ENCODE measurements at places on chromosomes 2 and 18.

- no peak for DNase-seq
These were observed 364.5 kb upstream of the RGPD4 start for GRCh38 chr2:107462181-107462580.

DNA sequence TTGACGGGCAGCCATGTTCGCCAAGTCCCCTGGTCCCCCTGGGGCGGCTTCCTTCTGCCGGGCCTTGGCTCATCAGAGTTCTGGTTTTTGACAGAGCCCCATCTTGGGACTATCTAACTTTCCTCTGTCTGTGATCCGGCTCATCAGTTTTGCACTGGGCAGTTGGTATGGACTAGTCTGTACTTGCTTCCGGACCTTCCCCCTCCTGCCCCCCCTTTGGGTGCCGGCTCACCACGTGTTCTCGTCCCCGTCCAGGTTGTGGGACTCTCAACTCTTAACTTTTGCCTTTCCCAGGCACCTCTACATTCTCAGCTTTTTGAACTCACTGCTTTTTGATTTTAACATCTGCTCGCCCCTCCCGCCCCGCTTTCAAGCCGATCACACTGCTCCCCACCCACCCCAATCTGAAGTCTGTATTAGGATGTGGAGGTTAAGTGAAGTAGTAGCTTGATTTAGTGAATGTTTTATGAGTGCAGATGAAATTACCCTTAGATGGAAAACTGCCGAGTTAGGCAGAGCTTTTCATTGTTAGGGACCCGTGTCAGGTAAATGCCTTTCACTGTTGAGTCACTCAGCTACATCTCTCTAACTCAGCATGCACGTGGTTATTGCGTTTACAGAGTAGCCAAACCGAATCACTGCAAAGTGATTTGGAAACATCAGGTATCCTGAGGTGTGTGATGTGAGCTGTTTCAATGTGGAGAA, 874 bp downstream of the WDR43 start:
- no peak for DNase-seq

DNA sequence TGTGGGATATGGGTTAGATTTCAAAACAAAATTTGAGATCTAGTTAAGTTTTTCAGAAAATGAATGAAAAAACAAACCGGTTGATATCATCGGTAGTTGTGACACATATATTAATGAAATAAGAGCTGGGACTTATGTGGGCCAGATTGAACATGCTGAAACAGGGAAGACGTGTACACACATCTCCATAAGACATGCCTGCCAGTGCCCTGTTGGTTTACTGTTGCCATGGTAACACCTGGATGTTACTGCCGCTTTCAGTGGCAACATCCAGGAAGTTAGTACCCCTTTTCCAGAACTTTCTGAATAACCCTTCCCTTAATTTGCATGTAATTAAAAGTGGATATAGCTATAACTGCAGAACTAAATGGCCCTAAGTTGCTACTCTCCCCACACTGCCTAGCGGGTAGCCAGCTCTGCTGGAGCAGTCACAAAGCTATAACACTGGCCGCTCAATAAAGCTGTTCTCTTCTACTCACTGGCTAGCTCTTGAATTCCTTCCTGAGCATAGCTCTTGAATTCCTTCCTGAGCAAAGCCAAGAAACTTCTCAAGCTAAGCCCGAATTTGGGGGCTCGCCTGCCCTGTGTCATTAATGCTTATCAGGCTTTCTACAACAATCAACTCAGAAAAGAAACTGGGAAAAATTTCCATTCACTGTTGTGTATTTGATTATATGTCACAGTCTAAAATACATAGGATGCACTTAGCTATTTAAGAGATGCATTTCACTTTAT, 776.3 kb upstream of the CDH7 start:
- DNase-seq = no peak

- no peak for DNase-seq
These were observed 1.0 kb downstream of the MARS2 start for GRCh38 chr2:197705912-197706838.

- DNase-seq = no peak
These were observed 5.0 kb upstream of the ATP6V1B1 start for GRCh38 chr2:70930371-70931329.

DNA sequence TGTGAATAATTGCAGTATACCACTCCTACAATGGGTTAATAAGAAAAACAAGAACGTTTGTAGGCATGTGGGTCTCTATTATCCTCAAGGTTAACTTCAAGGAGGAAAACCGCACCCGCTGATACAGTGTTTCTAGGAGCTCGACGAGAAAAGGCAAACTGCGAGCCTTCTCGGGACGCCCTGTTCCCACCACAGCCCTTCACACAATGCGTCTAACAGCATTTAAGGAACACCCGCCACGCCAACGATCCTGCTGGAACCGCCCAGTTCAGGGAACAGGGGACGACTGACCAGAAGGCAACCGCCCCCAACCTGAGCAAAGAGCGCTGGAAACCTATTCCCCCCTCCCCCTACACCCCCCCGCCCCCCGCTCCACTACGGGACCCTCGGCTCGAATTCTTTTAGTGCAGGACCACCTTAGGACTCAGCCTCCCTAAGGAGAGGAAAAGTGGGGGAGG, 710 bp upstream of the TMSB10 start:
- no peak for DNase-seq

GRCh38 chr18:32930695-32931301, 158.0 kb upstream of the KLHL14 start:
- DNase-seq = no peak

GRCh38 chr2:54317973-54318372, 61.9 kb upstream of the TSPYL6 start:
- no peak for DNase-seq

DNA sequence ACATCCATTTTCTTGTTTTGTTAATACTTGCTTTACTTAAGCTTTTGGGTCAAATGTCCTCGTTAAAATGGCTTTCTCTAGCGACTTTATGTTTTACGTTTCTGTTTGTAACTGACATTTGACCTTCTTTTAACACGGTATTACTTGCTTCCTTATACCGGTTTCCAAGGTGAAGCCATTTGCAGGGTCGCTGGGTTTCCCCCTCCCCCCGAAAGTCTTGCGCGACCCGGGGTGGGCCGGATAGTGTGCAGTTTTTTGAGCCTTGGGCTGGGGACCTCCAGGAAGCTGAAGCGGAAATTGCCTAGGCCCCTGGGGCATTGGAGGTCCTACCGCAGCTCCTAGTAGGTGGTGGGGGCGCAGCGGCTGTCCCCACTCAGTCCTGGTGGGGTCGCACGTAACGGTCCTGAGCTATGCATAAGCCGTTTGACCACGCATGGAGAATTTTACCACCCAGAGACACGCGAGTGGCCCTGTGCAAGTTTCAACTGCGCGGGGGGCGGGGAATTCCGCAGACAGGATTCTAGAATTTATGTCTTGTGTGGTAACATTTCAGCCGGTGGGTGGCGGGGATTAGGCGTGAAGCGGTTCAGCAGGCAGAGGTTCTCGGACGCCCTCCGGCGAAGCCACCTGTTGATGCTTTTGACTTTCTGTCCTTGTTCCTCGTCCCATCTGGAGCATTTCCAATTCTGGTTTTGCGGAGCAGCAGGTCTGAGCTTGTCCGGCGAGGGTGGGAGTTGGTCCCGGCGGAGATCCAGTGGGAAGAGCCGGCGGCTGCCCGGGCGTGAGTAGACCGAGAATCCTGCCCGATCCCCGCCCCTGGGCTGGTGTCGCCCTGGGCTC, 2.4 kb downstream of the CFLAR start:
- peak; percentile 81 for DNase-seq

GRCh38 chr2:171159372-171160118, 1.1 kb downstream of the TLK1 start:
- DNase-seq = no peak

DNA sequence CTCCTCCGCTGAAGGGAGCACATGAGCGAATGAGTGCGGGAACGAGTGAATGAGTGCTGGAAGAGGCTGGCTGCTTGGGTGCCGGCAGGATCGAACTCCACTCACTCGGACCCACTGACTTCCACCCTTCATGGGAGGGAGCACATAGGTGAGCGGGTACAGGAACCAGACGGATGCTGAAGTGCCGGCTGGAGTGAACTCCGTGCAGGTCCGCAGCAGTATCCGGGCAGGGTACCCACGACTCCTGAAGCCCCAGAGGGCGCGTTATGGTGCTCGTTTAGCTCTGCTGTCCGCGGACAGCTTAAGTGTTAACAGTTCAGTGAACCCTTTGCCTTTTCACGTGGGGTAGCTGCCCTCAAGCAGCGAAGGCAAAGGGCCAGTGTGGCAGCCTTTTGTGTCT, 23.2 kb downstream of the RPRM start:
- no peak for DNase-seq

GRCh38 chr2:21007129-21008013, 36.5 kb downstream of the APOB start:
- DNase-seq = no peak

DNA sequence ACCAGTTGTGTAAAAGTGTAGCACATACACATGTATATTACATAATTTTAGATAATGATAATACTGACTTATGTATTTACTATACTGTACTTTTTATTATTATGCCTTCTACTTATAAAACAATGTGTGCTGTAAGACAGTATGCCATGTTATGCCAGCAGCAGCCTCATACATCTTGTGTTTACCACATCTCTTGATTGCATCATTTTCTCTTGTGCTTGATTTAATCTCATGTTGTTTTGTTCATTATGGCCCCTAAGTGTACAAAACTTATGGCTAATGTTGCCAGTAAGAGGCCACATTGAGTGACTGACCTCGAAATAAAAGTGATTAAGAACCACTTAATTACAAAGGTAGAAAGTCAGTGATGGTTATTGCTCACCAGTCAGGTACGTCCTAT, 128.0 kb upstream of the SP5 start:
- no peak for DNase-seq

DNA sequence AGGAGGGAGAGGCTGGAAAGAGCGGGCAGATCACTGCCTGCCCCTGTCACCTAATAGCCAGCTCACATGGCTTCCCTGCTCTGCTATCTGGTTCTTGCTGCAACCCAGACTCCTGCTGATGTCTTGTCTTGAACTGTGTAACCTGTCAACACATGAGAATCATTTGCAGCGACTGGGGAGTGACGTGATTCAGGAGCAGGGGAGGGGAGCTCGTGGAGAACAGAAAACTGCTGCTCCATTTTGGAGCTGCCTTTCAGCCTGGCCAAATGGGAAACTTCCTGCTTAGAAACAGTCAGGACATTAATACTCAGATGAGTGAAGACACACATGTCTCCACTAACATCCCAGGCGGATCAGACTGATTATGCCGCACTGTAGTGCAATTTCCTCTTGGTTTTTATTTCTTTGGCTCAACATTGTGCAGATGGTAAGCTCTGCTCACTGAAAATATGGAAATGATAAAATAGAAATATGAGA, 38.1 kb downstream of the RPL37A start:
- DNase-seq = no peak

DNA sequence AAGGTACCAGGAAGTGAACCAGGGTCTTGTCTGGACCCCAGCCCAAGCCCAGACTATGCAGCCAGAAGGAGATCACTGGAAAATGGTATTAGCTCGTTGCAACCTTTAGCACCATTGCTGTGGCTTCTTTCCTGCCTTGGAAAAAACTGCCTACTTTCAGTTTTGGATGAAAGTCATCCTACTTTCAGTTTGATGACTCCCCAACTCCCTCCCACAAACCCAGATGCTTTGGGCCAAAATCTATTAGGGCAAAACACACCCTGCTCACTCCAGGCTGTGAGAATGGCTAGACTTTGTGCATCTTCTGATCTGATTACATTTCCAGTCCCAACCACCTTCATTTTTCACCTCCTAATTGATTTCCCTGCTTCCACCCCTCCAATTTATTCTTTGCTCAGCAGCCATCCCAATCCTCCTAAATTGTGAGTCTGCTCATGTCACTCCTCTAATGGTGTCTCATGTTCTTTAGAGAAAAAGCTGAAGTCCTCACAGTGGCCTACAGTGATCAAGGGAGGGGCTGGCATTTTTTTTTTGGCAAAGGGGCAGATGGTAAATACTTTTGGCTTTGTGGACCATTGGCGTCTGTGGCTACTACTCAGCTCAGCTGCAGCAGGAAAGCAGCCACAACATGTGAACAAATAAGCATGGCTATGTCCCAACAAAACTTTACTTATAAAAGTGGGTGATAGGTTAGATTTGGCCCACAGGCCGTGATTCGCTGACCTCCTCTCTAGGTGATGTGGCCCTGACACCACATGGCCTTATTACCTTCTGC, 368.7 kb downstream of the SLC4A3 start:
- DNase-seq = no peak

DNA sequence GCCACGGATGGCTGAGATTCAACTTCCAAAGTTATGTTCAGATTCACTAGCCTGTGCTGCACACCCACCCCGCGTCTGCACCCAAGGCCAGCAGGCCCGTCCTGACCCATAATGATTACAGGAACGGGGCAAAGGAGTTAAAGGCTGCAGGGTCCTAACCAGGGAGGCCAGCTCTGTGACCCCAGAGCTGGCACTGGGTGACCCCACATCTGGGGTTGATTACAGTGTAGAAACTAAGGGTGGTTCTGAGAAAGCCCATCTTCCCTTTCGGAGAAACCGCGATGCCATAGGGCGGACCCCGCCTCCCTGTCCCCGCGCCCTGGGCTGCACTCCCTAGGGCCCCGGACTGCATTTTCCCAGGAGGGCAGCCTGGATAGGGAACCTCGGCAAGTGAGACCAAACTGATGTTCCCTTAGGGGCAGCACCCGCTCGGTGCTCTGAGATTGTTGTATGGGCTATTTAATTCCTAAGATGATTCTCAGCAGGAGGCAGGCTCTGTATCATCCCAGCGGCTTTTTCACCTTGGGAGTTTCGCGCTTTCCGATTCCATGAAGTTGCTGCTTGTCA, 2.2 kb upstream of the GPR148 start:
- no peak for DNase-seq

DNA sequence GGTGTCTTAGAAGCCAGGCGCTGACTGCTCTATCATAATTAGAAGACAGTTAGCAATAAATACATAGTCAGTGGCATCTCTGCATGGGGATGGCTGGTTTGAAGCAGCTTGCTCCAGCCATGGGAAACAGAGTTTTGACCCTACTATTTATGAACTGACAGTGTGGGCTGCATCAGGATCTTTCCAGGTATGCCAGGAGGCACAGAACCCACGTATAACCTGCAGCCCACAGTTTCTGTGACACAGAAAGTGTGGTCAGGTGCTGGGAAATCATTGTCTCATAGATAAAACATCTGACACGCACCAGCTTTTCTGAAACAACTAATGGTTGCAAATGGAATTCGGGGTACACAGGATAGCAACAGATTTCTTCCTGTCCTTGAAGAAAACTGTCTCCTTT, 34.7 kb downstream of the INPP4A start:
- no peak for DNase-seq

DNA sequence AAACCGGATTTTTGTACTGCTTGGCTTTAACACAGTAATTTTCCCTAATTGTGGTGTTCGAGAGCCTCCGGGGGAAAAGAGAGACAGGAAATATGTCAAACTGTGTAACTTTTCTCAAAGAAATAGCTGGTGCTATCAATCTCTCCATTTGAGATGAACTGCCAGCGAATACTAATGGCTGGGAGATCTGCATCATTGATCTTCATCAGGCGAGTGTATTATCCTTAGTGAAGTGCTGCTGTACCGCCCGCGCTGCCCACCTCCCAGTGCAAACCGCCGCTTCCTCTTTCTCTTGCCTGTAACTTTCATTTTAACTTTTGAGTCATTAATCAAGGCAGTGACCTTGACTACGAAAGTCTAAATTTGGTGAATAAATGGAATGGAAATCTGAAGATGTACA, 246.1 kb upstream of the ST6GAL2 start:
- DNase-seq = no peak
